ENCODE measurements at places on chromosomes 16 and 17. TPM values are rescaled to one million over a fixed set of nuclear protein-coding genes. Genes with fewer than 3 reads are reported as not detected.

- no peaks in the 10 kb centered on the region for H3K36me3 ChIP-seq
- no peaks in the 10 kb centered on the region for H3K4me1 ChIP-seq
- no peak overlapping the region for H3K27ac ChIP-seq
- DNase-seq = no peak
- no peak overlapping the region for H3K4me3 ChIP-seq
- H3K27me3 ChIP-seq = no peaks in the 10 kb centered on the region
Measured at GRCh38 chr16:89084814-89085612, 8.6 kb upstream of the ACSF3 start.

DNA sequence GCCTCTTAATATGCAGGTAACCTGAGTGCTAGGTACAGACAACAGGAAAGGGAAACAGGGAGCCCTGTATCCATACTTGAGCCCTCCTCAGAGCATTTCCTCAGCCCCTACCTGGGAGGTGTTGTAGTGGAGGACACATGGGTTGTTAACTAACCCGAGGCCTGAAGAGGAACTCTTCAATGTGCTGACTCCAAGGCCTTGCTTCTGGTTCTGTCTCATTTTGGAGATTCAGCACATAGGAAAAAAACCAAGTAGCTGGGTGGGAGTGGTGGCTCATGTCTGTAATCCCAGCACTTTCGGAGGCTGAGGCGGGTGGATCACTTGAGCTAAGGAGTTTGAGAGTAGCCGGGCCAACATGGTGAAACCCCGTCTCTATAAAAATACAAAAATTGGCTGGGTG lies 24.8 kb downstream of the SNX11 start:
- no peak for DNase-seq
- no peaks in the 10 kb centered on the region for H3K27me3 ChIP-seq
- no peak overlapping the region for H3K4me3 ChIP-seq
- peaks cover 25% of the 10 kb centered on the region for H3K36me3 ChIP-seq
- no peaks in the 10 kb centered on the region for H3K4me1 ChIP-seq

GRCh38 chr17:1053661-1054360 lies 56.9 kb downstream of the TIMM22 start:
- no peak overlapping the region for H3K4me3 ChIP-seq
- H3K27me3 ChIP-seq = no peaks in the 10 kb centered on the region
- peaks cover 68% of the 10 kb centered on the region for H3K36me3 ChIP-seq

DNA sequence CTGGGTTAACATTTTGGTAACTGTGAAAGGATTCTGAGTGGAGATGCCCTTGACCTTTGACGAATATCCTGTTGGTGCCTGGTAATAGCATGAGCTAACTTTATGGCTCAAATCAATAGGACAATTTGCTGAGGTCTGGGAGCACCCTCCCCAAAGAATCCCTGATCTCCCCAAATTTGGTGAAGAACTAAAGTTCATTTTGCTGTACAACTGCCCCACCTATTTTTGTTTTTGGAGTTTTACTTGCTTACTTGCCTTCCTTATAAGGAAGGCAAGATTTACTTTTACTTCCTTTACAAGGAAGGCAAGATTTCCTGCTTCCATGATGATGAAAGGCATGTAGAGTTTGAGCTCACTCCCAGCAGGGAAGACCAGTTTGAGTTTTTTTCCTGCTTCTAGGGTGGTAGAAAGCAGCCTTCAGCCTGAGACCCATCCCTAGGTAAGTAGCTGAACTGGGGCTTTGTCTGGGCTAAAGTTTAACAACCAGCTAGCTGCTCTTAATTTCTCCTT lies 2.8 kb downstream of the KRTAP4-9 start:
- H3K36me3 ChIP-seq = no peaks in the 10 kb centered on the region
- no peak for DNase-seq
- no peak overlapping the region for H3K27ac ChIP-seq
- H3K27me3 ChIP-seq = no peaks in the 10 kb centered on the region
- peaks cover 7% of the 10 kb centered on the region for H3K4me1 ChIP-seq

DNA sequence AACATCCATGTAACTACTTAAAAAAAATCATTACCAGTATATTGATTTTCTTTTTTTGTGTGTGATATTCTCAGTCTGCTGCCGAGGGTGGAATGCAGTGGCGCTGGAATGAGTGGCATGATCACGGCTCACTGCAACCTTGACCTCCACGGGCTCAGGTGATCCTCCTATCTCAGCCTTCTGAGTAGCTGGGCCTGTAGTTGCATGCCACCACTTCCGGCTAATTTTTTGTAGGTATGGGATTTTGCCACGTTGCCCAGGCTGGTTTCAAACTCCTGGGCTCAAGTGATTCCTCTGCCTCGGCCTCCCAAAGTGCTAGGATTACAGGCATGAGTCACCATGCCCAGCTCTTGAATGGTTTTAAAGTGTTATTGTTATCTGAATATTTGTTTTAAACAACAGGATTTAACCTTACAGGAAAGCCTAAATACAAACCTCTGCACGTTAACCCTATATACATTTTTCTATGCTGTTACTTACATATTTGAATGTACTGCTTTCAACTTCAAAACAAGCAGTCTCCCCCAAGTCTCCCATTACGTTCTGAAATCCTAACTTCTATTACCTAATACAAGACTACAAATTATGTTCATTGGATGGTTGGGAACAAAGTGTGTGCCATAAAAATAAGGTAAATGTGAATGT lies 61.7 kb downstream of the KPNA2 start:
- no peaks in the 10 kb centered on the region for H3K36me3 ChIP-seq
- H3K27me3 ChIP-seq = no peaks in the 10 kb centered on the region
- no peak overlapping the region for H3K4me3 ChIP-seq

HS3ST3A1 gene
- total RNA-seq = not detected

DNA sequence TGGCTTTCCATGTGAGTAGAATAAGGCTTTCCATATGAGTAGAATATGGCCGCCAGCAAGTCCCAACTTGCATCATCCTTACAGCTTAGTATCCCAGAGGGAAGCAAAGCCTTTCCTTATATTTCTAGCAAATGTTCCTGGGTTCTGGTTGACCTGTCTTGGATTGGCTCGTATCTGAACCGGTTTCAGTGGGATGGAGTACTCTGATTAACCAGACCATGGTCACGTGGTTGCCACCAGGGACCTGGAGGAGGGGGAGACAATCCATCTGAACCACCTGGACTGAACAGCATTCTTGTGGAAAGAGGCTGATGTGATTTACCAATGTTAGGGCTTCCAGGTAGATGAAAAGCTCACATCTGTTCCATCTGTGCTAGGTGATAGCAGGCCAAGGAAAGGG lies 89.0 kb downstream of the SHISA6 start:
- H3K36me3 ChIP-seq = no peaks in the 10 kb centered on the region
- no peak overlapping the region for H3K4me3 ChIP-seq
- no peak for DNase-seq
- no peaks in the 10 kb centered on the region for H3K4me1 ChIP-seq

DNA sequence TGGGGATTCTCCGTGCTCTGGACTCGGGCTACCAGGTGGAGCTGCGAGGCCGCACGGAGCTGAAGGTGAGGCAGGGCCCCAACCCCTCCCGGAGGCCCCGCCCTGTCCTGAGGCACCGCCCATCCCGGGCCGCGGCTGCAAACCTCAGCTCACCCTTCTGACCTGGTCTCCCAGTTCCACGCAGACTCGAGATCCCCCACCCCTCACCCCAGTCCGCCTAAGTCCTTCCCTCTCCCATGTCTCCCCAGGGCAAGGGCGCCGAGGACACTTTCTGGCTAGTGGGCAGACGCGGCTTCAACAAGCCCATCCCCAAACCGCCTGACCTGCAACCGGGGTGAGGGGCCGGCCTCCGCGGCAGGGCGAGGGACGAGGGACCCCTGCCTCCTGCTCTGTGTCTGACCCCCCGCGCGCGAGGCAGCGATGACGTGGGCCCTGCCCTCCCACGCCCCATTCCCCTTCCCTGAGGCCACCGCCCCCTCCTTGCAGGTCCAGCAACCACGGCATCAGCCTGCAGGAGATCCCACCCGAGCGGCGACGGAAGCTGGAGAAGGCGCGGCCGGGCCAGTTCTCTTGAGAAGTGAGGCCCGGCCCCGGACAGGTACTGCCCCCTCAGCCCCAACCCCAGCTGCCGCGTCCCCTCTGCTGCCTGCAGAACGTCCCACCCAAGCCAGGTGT lies 13.7 kb downstream of the GUCY2D start:
- no peaks in the 10 kb centered on the region for H3K36me3 ChIP-seq
- peak; percentile 19 for DNase-seq
- peaks cover 3% of the 10 kb centered on the region for H3K4me1 ChIP-seq
- H3K27ac ChIP-seq = no peak overlapping the region
- H3K4me3 ChIP-seq = peak overlapping the region; percentile 59

DNA sequence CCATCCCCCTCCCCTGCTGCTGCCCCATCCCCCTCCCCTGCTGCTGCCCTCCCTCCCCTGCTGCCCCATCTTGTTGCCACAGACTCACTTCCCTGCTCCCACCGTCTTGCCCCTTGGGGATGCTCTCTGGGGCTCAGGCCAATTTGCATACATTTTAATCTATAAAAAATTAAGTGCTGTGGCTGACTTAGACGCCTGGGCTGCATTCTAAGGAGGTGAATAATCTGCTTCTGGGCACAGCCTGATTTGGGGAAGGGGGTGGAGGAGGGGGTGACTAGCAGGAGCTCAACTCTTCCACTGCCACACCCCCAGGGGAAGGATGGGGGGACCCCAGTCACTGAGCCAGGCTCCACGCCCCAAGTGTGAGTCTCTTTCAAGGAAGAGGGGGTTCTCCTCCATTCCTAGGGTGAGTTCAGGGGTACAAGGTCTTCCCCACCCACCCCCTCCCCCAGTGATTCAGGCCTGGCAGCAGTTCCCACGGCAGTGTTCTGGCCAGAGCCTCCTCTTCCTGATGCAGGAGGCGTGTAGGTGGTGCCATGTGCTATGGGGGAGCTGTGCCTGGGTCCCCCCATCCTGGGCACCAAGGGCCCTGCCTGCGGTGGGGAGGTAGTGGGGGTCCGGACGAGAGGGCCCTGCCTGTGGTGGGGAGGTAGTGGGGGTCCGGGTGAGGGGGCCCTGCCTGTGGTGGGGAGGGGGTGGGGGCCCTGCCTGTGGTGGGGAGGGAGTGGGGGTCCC lies 5.0 kb downstream of the DPH1 start:
- no peak overlapping the region for H3K4me3 ChIP-seq
- peaks cover 64% of the 10 kb centered on the region for H3K36me3 ChIP-seq
- DNase-seq = no peak
- no peaks in the 10 kb centered on the region for H3K27me3 ChIP-seq

KIFC3 gene
- total RNA-seq = 0.97 TPM

DNA sequence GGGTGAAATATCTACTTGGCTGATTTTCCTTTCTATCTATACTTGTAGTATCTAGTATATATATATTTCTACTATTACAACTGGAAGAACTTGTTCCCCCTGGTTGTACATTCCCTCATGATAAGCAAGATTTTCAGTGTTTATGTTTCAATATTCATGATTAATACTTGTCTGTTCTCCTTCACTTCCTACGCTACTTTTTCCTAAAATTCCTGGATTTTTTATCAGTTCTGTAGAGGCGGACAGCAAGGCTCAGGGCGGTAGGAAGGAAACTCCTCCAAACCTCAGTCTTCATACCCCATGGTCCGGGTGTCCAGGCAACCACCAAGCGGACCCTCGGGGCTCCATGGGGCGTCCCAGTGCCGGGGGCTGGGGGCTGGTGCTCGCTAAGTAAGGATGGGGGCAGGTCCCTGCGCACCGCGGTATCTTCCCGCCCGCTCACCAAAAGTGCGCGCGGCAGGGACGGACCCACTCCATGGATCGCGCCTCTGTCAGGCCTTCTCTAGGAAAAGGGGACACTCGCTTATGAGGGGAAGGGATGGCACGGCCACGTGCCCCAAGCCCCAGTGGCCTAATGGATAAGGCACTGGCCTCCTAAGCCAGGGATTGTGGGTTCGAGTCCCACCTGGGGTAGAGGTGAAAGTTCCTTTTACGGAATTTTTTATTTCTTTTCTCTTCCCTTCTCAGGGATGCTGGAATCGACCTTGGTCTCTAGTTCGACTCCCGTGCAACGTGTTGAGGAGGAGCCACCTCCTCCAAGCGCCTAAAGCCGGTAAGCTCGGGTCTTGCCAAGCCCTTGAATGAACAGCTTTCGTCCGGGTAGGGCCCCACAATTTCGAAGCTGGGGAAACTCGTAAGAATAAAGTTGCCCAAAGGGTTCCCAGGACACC lies 13.2 kb downstream of the ATP5PD start:
- H3K4me1 ChIP-seq = peaks cover 40% of the 10 kb centered on the region
- DNase-seq = peak; percentile 87
- peak overlapping the region; percentile 77 for H3K27ac ChIP-seq
- H3K4me3 ChIP-seq = peak overlapping the region; percentile 72

DNA sequence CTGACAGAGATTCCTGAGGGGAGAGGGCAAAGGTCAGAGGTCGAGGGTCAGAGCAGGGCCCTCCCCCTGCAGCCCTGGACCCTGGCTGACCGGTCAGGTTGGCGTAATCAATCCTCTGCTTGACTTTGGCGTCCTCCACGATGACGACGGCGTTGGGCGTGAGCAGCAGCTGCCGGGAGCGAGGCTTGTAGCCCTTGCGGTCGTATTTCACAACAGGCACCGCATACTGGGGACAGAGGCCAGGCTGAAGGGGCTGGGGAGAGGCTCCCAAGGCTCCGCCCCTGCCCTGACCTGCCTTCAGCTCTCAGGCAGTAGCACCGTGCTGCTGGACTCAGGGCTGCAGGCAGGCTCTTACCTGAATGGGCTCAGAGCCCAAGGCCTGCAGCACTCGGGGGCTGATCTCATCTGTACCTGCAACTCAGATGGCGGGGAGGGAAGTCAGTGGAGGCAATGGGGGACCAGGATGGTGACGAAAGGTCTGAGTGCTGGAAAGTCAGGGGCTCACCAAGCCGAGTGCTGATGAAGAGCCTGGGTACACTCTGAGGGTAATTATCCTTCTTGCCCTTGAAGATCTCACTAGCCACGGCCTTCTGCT lies 12.0 kb upstream of the CRK start:
- no peak overlapping the region for H3K27ac ChIP-seq
- peaks cover 7% of the 10 kb centered on the region for H3K4me1 ChIP-seq
- no peaks in the 10 kb centered on the region for H3K36me3 ChIP-seq
- no peaks in the 10 kb centered on the region for H3K27me3 ChIP-seq
- H3K4me3 ChIP-seq = no peak overlapping the region

Measured in naive thymus-derived CD4-positive, alpha-beta T cell (primary cell).